Upper lobe of right lung (tissue), 1 donor: ENCODE measurements at places on chromosomes 2 and 18. TPM values are rescaled to one million over a fixed set of nuclear protein-coding genes. Genes with fewer than 3 reads are reported as not detected.

The RBM44 gene
- 1.8 TPM for total RNA-seq

The BCL11A gene
- total RNA-seq: 10.3 TPM

- no peaks in the 10 kb centered on the region for H3K27me3 ChIP-seq
- H3K27ac ChIP-seq: no peak overlapping the region
- DNase-seq: no peak
These were observed 126.7 kb downstream of the ARHGAP15 start for GRCh38 chr2:143255899-143256298.

The GLI2 gene
- 4.7 TPM for total RNA-seq

The OXER1 gene
- total RNA-seq: 1.1 TPM

The PRKCE gene
- 65.6 TPM for total RNA-seq

- H3K4me3 ChIP-seq: no peak overlapping the region
- no peaks in the 10 kb centered on the region for H3K4me1 ChIP-seq
- no peak for DNase-seq
- no peaks in the 10 kb centered on the region for H3K36me3 ChIP-seq
- no peaks in the 10 kb centered on the region for H3K27me3 ChIP-seq
- no peak overlapping the region for H3K27ac ChIP-seq
These were observed 249.0 kb upstream of the ID2 start for GRCh38 chr2:8432706-8433336.
